ENCODE measurements at places on chromosomes 2 and 18. TPM values are rescaled to one million over a fixed set of nuclear protein-coding genes. Genes with fewer than 3 reads are reported as not detected.

Gene B3GNT2
- 20.7 TPM for total RNA-seq

Gene SPR
- total RNA-seq = 0.52 TPM

- DNase-seq = no peak
- no peaks in the 10 kb centered on the region for H3K4me1 ChIP-seq
- no peaks in the 10 kb centered on the region for H3K27me3 ChIP-seq
- H3K27ac ChIP-seq = no peak overlapping the region
- H3K36me3 ChIP-seq = peaks cover 72% of the 10 kb centered on the region
- no peak overlapping the region for H3K4me3 ChIP-seq
Observed at GRCh38 chr2:15262792-15263191, 298.3 kb downstream of the NBAS start.

GRCh38 chr2:212649646-212650045, 111.0 kb upstream of the ERBB4 start:
- no peak overlapping the region for H3K4me3 ChIP-seq
- no peaks in the 10 kb centered on the region for H3K4me1 ChIP-seq
- no peak for DNase-seq
- peaks cover 10% of the 10 kb centered on the region for H3K27me3 ChIP-seq

DNA sequence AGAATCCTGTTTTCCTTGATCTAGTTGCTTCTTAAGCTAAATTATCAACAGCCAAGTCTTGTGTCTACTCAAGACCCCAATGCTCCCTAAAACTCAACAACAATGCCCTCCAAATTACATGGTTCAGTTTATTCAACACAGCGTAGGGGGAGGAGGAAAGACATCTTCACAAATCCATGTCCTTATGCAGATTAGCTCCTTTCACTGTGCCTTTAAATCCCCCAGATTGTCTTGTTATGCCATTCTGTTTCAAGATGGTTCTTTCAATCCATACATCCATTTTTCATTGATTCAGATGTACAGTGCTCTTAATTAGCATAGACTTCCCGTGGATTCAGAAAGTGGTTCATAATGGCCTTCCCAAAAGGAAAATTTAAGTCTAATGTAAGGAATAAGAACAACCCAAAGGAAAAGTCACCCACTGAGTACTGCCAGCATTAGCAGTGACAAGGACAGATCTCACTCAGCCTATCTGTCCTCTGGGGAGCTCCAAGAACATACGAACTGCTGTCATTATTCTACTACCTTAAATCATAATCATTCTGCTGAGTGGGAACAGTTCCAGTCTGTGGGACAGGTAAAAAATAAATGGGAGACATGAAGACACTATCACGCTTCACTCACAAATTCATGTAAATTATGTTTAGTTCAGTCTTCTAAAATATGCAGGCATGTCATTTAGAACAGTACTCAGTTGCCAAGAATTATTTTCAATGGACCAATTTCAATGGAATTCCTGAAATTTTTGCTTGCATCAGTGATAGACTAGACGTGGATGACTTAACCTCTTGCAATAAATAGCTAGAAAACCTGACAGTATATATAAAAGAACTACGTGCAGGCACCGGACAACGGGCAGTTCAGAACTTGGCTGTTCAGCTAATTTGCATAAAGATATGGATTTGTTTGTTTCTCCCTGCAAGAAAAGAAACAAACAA, 58.9 kb upstream of the RNU4ATAC start:
- peaks cover 14% of the 10 kb centered on the region for H3K36me3 ChIP-seq
- no peaks in the 10 kb centered on the region for H3K27me3 ChIP-seq
- H3K27ac ChIP-seq = no peak overlapping the region
- no peak overlapping the region for H3K4me3 ChIP-seq

DNA sequence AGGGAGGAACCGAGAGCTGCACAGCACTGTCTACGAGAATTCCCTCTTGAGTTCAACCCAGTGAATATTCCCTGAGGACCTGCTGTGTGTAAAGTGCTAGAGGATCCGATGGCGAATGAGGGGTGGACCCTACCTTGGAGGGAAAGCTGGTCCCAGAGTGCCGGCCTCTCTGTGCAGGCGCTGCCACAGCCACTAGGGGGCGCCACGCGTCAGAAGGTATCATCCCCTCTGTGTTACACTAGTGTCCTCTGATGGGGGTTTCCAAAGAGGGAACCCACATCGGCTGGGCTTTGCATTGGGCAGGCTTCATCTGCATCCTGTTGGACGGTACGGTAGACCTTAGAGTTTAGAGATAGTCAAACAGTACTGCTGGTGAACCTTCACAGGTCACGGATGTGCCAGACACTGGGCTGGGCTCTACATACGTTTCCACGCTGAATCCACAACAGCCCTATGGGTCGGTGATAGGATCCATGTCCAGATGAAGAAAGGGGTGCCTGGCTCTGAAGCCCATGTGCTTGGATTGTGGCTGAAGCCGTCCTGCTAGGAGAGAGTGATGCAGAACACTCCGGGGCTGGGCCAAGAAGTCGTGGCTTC, 39.0 kb downstream of the COA5 start:
- H3K27ac ChIP-seq = peak overlapping the region; percentile 57
- peak; percentile 82 for DNase-seq
- no peaks in the 10 kb centered on the region for H3K4me1 ChIP-seq

- H3K4me1 ChIP-seq = no peaks in the 10 kb centered on the region
- H3K27ac ChIP-seq = no peak overlapping the region
- no peak for DNase-seq
- no peaks in the 10 kb centered on the region for H3K36me3 ChIP-seq
Observed at GRCh38 chr18:47510831-47511230, 259.4 kb upstream of the SKOR2 start.

DNA sequence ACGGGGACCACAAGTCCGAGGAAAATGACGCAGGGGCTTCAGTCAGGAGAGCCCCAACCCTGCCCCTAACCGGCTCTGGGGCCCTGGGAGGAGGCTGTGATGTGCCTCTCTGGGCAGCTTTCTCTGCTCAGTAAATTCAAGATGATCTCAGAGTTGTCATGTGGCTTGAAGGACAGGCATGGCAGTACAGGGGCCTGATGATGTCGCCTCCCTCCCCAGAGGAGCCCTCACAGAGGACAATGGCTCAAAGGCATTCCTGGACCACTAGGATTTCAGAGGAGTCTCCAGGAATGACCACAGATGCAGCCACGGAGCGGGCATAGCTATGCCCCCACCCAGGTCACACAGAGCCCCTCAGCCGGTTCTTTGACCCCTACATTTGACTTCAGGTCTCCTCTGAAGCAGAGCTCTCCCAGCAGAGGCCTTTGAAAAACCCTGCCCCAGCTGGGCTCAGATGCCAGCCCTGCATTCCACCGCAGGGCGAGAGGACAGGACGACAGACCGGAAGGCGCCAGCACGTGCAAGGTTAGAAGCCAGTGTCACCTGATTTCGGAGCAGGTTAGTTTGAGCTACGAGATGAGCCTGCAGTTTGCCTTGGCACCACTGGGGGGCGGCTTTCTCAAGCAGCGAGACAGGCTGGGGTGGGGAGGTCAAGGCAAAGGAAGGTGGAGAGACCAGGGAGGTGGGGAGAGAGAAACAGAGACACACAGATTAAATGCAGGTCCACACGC, 39.2 kb downstream of the BIN1 start:
- peaks cover 5% of the 10 kb centered on the region for H3K36me3 ChIP-seq
- peak; percentile 75 for DNase-seq
- H3K4me3 ChIP-seq = no peak overlapping the region
- H3K27ac ChIP-seq = peak overlapping the region; percentile 75
- no peaks in the 10 kb centered on the region for H3K27me3 ChIP-seq

GRCh38 chr18:48335829-48336228, 73.4 kb downstream of the ZBTB7C start:
- H3K27me3 ChIP-seq = peaks cover 6% of the 10 kb centered on the region
- no peak overlapping the region for H3K4me3 ChIP-seq
- no peaks in the 10 kb centered on the region for H3K4me1 ChIP-seq
- DNase-seq = no peak
- H3K27ac ChIP-seq = no peak overlapping the region

Measured in naive thymus-derived CD8-positive, alpha-beta T cell (primary cell).